SK-MEL-5 (cell line): ENCODE measurements at places on chromosomes 1 and 21. TPM values are rescaled to one million over a fixed set of nuclear protein-coding genes. Genes with fewer than 3 reads are reported as not detected.

- DNase-seq, result no peak
Measured at GRCh38 chr21:33101300-33101911, 31.5 kb downstream of the OLIG1 start.

FMO2 gene
- not detected in 2 replicates for total RNA-seq

DNA sequence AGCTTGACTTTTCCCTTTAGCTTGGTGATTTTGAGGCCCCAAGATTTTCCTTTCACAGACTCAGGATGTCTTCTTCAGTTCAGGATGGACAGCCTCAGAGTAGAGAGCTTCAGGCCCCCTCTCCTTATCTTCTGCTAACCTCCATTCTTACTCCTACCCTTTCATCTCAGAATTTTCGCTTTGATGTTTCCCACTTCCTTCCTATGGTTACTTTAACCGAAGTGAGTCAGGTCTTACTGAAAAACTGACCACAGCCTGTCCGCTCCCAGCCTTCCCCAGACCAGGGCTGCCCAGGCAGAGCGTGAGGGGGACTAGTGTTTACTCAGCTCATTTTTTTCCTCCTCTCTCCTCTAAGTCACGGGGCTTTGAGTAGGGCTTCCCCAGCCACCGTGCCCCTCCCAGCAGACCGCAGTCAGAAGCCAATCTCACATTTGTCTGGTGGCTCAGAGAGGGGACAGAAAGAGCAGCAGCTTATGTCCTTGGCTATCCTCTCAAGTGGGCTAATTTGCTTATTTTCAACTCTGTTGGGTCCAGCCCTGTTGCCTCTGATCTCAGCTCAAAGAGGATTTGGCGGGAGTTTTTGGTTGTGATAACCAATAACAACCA lies 4.2 kb upstream of the IL19 start:
- no peak for DNase-seq

GRCh38 chr1:30700528-30701257 lies 22.7 kb downstream of the MATN1 start:
- DNase-seq, result no peak

UBL4B gene
- not detected in 2 replicates for total RNA-seq

SPATA45 gene
- total RNA-seq, result 0.40 TPM in 1 of 2 replicates, not detected in the other
